ENCODE measurements at places on chromosomes 7 and 10. TPM values are rescaled to one million over a fixed set of nuclear protein-coding genes. Genes with fewer than 3 reads are reported as not detected.
A peak's percentile ranks its signal among the peaks of the same experiment; 100 is the strongest.

Gene CALHM3
- not detected for total RNA-seq

Gene AKR1C4
- total RNA-seq = not detected

Gene GRID2IP
- total RNA-seq = not detected

Gene NUTM2A
- 0.72 TPM for total RNA-seq

Gene HYAL4
- total RNA-seq = not detected

Gene WDR86
- 8.5 TPM for total RNA-seq

Gene GFRA1
- total RNA-seq = 76.6 TPM

Gene FBXL13
- 2.2 TPM for total RNA-seq

DNA sequence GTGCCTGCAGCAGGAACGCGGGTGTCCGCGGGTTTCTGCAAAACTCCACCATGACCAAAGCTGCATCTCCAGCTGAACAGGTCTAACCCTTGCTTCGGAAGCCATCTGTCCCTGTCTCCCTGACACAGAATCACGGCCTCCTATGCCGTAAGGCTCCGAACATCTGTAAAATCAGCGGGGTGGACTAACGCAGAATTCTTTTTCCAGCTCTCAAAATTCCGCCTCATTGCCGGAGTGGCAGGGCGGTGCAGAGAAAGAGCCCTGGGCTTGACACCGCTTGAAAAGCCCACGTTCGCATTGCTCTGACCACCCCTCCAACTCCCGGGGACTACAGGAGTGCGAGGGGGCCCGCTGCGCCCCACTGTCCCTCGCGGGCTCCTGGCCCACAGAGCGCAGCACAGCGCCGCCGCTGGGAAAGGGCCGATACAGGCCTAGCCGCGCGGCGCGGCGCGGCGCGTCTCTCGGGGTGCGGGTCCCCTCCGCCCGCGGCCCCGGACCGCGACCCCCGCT is 409 bp downstream of the DNMBP start:
- H3K27ac ChIP-seq = peak overlapping the region; percentile 92
- no peaks in the 10 kb centered on the region for H3K27me3 ChIP-seq
- H3K4me3 ChIP-seq = peak overlapping the region; percentile 85
- peak; percentile 80 for DNase-seq
- peaks cover 40% of the 10 kb centered on the region for H3K4me1 ChIP-seq

DNA sequence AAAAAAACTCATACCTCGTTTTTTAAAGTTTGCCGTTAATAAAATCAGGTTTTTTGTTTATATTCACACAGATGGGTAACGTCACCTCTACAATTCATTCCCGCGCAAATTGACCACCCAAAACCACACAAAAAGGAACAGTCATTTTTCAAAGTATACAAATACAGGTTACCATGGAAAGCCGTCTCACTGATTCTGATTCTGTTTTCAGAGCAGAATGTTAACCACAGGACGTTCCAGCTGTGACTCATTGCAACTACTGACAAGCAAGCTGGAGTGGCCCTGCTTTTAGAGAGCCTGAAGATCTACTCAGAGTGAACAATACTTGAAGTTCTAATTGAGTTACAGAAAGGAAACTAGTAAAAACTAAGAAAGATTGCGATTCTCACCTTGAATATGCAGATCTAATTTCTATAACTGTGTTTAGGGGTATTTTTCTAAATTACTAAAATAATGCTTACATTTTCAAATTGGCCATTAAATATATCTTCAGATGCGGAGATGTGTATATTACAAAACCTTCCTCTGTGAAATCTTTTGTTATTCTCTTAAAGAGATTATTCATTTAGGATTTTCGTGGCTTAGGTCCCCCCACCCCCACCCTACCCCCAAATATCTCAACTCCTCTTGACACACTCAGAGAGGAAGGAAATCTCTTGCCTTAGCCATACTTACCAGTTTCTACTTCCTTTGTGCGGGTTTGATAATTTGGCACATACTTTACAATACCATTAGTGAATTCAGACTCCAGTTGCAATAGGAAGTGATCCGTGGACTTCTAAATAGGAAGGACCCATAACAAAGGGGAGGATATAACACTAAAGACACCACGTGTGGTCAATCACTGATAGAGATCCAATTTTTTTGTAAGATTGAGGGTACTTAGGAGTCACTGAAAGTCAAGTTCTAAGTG is 106.0 kb downstream of the CUBN start:
- H3K4me3 ChIP-seq = peak overlapping the region; percentile 5
- H3K27ac ChIP-seq = peak overlapping the region; percentile 96
- DNase-seq = peak; percentile 83
- H3K27me3 ChIP-seq = no peaks in the 10 kb centered on the region

DNA sequence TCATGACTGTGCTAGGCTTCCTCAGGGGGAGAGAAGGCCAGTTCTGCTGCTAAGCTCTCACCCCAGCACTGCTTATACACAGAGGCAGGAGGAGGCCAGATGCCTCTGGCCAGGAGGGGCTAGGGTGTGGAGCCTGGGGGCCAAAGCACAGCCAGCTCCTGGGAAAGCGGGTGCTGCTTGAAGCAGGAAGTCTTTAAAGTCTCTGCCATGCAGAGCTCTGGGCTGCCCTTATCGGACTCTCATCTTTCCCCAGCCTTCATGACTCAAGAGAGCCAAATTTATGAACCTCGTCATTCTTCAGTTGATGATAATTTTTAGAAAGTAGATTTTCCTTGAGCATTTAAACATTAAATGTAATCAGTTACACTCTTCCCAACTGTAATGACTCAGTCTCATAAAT is 11.2 kb upstream of the TSPAN14 start:
- peaks cover 12% of the 10 kb centered on the region for H3K27me3 ChIP-seq

- DNase-seq = peak; percentile 90
- no peaks in the 10 kb centered on the region for H3K27me3 ChIP-seq
- H3K4me3 ChIP-seq = peak overlapping the region; percentile 52
- peaks cover 3% of the 10 kb centered on the region for H3K36me3 ChIP-seq
Measured at GRCh38 chr10:98404571-98405359, 10.2 kb downstream of the PYROXD2 start.

- DNase-seq = no peak
- H3K4me1 ChIP-seq = peaks cover 9% of the 10 kb centered on the region
- H3K36me3 ChIP-seq = no peaks in the 10 kb centered on the region
- H3K27ac ChIP-seq = no peak overlapping the region
- no peak overlapping the region for H3K4me3 ChIP-seq
Measured at GRCh38 chr10:33465747-33466146, 131.3 kb upstream of the NRP1 start.

DNA sequence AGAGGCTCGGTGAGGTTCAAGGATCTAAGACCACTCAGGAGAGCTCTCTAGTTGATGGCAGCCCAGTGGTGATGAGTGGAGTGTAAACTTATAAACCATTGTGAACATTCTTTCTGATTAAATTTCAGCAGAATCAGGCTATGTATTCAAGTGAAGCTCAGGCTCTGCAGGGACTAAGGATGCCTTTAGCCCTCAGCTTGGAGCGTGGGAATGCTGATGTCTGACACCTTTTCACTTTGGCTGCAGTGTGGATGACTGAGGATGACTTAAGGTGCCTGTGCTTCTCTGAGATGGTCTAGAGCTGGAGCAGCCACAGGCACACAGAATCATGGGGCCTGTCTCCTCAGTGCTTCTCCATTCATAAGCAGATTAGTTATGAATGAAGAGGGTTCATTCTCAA is 150.4 kb downstream of the SORCS3 start:
- H3K27me3 ChIP-seq = no peaks in the 10 kb centered on the region
- no peak overlapping the region for H3K27ac ChIP-seq
- DNase-seq = no peak
- no peak overlapping the region for H3K4me3 ChIP-seq
- no peaks in the 10 kb centered on the region for H3K36me3 ChIP-seq

DNA sequence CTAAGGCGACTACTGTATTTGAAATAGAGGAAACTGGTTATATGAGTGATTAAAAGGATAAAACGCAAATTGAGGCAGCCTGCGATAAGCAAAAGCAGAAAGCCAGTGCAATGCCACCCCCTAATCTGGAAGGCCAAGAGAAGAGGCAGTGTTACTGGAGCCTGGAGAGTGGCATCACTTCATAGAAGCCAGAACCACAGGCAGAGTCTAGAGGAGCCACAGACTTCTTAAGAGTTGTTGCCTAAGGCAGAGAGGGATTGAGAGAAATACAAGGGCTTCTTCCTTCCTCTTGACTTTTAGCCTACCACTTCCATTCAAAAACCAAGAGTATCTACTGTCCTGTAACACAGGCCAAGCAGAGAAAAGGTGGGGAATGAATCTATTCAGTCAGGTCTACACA is 94.9 kb upstream of the SKAP2 start:
- H3K4me1 ChIP-seq = peaks cover 7% of the 10 kb centered on the region
- H3K27ac ChIP-seq = peak overlapping the region; percentile 73
- H3K36me3 ChIP-seq = no peaks in the 10 kb centered on the region
- no peak overlapping the region for H3K4me3 ChIP-seq

DNA sequence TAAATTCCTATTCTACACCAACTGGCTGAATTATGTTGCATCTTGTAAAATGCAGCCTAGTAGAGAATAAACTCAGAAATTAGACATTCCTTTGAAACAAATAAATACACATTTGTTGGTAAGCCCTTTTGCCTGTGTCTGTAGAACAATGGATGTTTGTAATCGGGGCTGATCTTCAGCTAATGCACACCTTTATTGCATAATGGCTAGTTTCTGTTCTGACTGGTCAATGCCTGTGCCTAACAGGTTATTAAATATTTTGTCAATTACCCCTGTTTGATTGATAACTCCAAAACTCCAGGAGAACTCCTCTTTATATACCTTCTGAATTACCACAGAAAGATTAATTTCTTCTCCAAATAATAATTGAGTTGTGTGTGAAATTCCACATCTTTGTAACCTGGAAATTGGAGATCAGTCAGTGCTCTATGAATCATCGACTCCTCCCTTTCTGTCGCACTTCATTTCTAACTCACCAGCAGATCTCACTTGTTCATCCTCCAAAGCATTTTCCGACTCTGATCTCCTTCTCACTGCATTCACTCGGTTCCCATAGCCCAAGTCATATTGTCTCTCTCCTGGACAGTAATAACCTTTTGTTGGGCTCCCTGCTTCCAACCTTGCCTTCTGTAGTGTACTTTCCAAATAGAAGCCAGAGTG is 196.0 kb upstream of the FZD1 start:
- H3K4me3 ChIP-seq = no peak overlapping the region
- H3K27ac ChIP-seq = no peak overlapping the region
- H3K4me1 ChIP-seq = peaks cover 5% of the 10 kb centered on the region

DNA sequence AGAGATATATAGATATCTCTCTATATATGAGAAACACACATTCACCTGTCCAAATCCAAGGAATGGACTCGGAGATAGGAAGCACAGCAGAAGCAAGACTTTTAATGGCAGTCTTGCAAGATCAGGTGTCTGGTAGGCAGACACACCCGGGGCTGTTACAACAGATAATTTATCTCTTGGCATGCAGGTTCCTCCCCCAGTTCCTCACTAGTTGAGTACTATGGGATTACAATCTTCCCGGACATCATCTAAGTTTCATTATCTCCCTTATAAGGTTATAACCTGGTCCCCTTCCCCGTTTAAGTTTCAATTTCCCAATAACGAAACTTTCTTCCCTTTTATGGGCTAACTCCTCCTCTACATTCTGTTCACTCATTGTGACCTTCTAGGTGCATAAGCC is 399.3 kb downstream of the PPP1R3A start:
- no peaks in the 10 kb centered on the region for H3K4me1 ChIP-seq
- DNase-seq = no peak
- H3K36me3 ChIP-seq = no peaks in the 10 kb centered on the region
- no peak overlapping the region for H3K4me3 ChIP-seq

GRCh38 chr7:45028920-45029344 is 28.9 kb downstream of the CCM2 start:
- H3K4me1 ChIP-seq = peaks cover 26% of the 10 kb centered on the region
- peaks cover 6% of the 10 kb centered on the region for H3K36me3 ChIP-seq
- no peak for DNase-seq
- H3K27me3 ChIP-seq = no peaks in the 10 kb centered on the region

DNA sequence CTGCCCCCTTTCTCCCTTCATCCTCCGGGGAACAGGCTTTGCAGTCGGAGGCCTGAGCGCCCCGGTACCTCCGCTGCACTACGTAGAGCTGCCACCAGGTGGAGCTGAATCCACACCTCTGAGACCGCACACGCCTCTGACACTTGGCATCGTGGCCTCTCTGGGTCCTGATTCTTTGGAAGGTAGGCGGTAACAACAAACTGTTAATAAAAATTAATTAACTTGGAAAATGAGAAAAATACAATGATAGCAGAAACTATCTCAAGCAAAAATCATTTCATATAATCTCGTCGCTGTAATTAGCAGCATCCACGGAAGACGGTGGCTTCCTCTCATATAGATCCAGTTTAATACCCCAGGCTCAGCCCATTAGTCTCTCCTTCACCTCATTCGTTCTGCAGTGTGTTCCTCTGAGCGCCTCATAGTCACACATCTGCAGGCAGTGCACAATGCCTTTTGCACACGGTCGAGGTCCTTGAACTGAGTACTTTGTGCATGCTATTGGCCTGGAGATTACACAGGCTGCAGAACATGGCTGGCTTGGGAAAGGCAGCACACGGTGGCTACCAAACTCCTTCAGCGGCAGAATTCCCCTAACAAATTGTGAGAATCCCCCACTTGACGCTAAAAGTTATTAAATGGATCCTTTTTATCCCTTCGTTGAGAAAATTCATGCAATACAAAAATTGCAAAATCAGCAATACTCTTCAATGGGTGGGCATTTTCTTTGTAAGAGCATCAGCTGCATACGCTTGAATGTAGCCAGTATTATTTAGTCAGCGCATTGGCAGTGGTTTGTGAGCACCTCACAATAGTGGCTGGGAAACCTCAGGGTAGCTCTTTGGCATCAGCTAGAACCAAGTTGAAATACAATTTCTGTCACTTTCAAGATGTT is 18.7 kb downstream of the OR9A2 start:
- H3K4me3 ChIP-seq = no peak overlapping the region
- H3K4me1 ChIP-seq = peaks cover 2% of the 10 kb centered on the region
- H3K27ac ChIP-seq = no peak overlapping the region
- DNase-seq = peak; percentile 63
- peaks cover 4% of the 10 kb centered on the region for H3K27me3 ChIP-seq

All from osteoblast (primary cell).